ENCODE measurements at places on chromosomes 7 and 10.

DNA sequence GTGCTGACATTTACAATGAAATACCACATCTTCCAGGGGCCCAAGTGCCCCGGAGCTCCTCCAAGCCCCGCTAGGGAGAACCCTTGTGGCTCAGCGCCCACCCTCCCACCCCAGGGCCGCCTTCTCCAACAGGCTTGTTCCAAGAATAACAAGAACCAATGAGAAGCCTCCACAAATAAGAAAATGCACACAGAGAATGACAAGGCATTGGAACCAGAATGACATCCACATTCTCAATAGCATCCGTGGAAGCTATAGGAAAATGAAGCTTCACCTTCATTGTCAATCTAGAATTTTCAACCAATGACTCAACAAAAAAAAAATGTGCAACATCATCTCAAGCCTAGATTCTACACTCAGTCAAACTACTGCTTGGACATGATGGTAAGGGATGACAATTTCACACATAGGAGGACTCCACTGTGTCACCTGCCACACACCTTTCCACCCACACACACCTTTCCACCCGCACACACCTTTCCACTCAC lies 50.4 kb upstream of the PPP2R2D start:
- no peak for DNase-seq

GRCh38 chr10:129839285-129840195 lies 124.5 kb downstream of the EBF3 start:
- no peak for DNase-seq

GRCh38 chr10:1454428-1454827 lies 282.9 kb downstream of the ADARB2 start:
- no peak for DNase-seq

DNA sequence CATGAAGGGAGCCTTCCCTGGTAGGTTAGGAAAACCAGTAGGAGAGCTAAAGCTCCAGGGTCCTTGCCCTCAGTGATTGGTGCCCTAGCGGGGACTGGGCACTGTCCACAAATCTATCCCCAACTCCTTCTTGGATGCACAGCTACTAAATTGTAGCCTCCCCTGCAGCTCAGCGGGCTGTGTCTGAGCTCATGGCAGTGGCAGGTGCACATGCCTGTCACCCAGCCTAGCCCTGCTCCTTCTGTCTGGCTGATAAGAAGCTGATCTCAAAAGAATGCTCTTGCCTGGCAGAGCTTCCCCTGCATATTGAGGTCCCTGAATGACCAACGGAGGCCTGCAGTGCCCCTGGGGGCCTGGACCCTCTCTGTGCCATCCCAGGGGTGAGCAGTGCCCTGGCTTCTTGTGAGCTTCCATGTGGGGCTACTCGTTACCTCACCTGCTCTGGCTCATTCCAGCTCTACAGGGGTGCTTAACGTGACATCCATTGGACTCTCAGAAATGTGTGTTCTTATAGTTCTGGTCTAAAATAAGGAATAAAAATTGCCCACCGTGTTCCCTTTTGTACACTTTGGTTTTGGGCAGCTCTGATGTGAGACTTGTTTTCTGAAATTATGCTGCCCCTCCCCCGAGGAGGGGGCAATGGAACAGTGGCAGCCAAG lies 59.8 kb upstream of the ANTXRL start:
- DNase-seq: peak; percentile 5

- no peak for DNase-seq
Measured at GRCh38 chr7:17168416-17168815, 130.0 kb upstream of the AHR start.

GRCh38 chr7:43076189-43076605 lies 36.2 kb upstream of the HECW1 start:
- no peak for DNase-seq

DNA sequence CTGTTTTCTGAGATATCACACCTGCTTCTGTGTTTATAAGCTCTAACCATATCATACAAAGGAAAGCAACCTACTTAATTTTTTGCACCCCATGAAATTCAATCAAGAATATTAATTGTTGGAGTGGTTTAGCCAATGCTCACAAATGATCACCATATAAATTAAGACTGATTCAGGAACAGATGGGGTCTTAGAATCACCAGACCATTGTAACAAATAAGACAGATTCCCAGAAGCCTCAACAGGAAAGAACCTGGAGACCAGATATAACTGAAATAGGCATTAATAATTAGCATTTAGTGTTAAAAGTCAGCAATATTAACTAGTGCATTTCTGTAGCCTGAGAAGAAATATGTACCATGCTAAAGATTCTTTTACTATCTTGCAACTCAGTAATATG lies 73.6 kb downstream of the SLC13A1 start:
- no peak for DNase-seq

DNA sequence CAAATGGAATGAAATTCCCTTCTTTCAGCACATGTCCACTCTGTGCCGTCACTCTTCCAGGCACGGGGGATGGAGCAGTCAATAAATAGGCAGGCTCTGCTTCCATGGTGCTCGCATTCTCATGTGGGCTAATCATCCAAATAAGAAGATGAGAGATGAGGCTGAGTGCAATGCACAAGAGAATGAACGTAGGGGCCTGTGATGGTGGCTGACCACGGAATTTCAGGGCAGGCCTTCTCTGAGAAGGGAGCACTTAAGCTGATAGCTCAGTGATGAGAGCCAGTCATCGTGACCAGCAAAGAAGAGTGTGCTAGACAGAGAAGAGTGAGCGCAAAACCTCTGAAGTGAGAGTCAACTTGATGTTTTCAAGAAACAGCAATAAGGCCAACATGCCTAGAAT lies 47.9 kb downstream of the TAF3 start:
- no peak for DNase-seq

DNA sequence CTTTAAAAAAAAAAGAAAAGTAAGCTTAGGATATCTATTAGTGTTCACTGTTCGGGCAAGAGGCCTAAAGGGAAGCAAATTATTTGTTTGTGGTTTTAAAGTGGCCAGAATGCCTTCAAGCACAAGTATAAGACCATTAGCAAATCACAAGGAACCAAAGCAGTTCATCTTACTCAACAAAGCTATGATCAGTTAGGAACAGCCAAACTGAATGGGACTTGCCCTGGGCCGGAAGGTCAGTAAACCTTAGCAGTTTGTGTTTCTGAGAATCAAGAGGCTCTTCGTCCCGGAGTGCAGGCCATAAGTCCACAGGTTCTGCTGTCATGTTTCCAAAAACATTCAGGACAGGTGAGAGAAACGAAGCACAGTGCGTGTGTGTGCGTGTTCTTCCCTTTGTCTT lies 4.5 kb downstream of the FBXW4 start:
- no peak for DNase-seq

DNA sequence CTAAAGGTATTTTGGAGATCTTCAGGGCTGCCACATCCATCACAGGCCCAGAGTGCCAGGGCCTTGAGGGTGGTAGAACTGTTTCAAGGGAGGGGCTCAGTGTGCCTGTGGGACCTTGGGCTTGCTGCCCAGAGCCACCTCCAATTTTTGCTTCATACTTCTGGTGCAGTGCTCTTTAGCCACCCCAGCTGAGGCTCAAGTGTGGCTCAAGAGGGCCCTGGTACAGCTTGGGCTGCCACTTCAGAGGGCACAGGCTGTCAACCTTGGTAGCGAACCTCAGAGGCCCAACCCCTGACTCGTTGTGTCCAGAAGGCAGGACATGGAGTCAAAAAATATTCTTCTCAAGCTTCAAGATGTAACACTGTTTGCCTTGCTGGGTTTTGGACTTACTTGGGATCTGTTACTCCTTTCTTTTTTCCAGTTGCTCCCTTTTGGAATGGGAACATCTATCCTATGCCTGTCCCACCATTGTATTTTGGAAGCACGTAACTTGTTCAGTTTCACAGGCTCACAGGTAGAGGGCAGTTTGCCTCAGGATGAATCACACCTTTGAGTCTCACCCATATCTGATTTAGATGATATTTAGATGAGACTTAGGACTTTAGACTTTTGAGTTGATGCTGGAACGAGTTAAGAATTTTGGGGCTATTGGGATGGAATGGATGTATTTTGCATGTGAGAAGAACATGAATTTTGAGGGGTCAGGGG lies 224.8 kb downstream of the RPS24 start:
- no peak for DNase-seq

DNA sequence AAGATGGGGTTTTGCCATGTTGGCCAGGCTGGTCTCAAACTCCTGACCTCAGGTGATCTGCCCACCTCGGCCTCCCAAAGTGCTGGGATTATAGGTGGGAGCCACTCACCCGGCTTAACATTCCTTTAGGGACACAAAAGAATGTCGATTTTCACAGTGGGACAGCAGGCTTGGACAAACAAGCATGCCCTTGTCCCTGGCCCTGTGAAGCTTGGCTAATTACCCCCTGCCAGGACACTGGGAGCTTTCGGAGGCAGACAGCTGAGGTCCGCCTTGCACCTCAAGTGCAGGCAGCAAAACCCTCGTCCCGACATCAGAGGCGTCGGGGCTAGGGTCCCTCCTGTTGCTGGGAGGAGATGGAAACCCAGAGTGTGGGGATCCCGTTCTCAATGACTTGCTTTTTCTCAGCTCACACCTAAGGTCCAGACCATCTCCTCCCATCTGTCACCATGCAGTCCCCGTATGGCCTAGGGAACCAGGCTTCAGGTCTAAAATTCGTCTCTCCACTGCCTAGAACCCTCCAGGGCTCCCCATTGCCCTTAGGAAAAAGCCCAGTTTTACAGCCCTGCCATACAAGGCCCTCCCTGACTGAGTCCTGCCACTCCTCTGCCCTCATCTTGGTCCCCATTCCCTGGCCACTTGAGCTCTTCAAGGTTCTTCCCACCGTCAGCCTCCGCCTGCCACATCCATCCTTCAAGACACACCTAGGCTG lies 6.3 kb upstream of the CLIP2 start:
- no peak for DNase-seq

GRCh38 chr10:7908541-7909210 lies 90.4 kb downstream of the TAF3 start:
- DNase-seq: no peak
